GM12892 (cell line): ENCODE measurements at places on chromosomes 16 and 17.

DNA sequence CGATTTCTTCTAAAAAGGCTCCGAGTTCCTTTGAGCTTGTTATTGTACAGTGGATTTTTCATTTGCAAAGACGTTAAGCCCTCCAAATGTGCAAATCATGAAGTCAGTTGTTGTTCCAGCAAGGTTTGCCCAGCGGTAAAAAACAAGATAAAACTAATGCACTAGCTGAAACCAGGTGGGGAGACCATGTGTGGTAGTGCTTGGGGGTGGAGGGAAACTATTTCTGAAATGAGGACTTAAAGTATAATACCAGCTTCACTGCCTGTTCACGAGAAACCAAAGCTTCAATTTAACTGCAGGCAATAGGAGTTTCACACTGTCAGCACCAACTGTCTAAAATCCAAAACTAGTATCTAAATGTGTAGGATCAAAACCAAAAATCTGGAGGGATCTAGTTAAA is 22.3 kb downstream of the SMARCE1 start:
- no peak for DNase-seq

- no peak for DNase-seq
These were observed 223.0 kb downstream of the GSG1L start for GRCh38 chr16:27840311-27841060.

DNA sequence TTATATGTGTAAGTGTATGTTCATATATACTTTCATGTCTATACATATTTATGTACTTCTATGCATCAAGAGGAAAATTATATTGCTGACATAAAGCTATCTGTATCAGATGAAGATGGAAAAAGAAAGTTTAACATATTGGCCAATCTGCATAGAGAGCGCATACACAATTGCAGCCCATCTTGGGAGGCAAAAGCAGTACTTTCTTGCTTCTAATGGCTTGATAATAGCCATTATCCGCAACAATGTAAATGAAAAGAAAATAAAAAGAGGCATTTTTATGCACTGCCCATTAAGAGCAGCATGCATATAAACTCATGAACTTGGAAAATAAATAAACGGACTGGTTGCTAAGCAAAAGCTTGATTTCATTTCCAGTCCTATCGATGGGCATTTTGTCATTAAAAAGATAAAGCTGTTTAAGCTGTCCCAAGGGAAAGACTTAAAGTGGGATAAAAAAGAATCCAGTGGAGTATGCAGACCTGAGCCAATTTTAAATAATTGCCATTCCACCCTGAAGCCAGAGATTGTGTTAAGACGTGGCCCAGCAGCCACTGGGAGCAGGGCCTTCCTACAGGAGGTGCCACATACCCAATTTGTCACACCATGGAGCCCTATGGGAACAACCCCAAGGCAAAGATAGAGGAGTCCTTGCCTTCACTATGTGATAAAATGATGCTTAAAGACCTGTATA is 183.6 kb upstream of the CDH11 start:
- DNase-seq = no peak

DNA sequence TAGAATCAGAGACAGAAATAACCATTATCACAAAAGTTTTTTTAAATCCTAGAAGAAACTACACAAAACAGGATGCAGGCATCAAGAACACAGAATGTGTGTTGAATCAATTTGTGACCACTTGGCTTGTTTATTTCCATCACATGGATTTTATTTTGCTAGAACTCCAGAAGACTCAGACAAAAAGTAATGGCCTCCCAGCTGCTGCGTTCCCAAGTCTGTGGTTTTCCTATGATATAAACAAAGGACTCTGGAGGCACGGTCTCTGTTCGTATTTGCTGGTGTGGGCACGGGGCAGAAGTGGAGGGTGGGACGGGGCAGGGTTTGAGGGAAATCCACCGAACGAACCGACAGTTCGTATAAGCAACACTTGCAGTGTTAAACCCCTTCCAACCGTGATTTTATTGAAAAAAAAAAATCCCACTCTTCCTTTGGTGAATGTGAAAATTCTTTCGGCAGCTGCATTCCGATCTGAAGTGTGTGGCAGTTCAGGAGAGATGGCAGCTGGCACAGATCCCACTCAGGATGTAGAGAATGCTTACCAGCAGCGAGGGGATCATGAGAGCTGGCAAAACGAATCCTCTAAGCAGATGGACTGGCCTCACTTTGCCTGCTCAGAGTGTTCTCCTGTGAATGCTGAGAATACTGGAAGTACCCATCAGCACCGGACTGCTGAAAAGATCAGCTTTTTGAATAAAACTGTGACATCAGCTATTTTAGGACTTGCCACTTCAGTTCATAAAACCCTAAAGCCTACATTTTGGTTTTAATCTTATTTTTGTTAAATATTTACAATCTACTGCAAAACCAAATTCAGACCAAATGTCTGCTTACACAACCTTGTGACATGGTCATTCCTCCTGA is 165.2 kb downstream of the VPS53 start:
- no peak for DNase-seq

- DNase-seq = no peak
These were observed 99.5 kb downstream of the MYO1D start for GRCh38 chr17:32777436-32777835.

DNA sequence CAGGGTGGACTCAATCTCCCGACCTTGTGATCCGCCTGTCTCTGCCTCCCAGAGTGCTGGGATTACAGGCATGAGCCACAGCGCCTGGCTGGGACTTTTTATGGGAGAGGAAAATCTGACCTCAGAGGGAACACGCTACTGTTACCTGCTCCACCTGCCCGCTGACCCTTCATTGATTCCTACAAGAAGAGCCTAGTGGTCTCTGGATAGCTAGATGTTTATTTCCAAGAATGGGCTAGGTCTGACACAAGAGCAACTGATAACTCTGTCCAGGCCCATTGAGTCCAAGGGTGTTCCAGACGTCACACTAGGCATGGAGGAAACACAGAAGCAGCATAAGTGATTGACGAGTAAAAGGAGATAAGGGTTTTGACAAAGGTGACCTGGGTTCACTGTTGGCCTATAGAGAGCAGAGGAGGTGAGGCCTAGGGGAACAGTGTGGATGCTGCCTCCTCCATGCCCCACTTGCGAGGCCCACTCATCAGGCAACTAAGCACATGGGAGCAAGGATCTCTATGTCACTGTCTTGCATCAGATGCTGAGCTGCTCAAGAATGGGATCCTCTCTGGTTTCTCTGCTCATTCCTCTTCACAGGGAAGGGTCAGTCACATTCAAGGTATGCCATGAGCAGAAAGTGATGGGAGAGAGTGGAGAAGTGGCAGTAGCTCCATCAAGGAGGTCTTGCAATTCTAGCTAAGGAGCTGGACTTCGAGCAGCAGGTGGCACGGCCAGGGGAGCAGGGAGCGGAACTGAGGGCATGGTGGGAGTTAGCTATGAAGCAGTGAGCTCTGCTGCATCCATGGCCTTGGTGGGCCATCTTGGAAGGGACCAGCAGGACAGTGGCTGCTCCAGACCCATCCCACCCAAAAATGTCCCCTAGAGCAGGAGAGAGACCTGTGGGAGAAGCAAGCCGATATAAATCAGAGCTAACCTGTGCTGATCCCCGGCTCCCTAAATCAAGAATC is 145.2 kb downstream of the WSCD1 start:
- DNase-seq = no peak

- DNase-seq = no peak
These were observed 8.9 kb upstream of the TIMP2 start for GRCh38 chr17:78933959-78934568.

DNA sequence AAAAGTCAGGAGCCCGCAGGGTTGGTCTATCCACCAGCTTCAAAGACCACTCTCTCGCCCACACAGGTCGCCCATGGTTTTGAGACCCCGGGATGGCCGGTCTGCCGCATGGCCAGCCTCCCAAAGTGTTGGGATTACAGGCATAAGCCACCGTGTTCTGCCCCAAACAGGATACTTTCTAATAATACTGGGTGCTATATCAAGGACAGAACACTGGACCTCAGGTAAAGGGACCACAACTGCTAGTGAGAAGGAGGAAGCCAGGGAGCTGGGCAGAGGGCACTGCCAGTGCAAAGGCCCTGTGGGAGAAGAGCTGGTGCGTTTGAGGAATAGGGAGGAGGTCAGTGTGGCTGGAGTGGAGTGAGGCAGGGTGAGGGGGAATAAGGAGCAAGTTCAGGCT is 34.1 kb downstream of the IL21R start:
- no peak for DNase-seq

- no peak for DNase-seq
These were observed 1.5 kb downstream of the ZNF747 start for GRCh38 chr16:30533146-30533522.

- DNase-seq = no peak
These were observed 41.3 kb downstream of the GRIN2C start for GRCh38 chr17:74818291-74818938.

DNA sequence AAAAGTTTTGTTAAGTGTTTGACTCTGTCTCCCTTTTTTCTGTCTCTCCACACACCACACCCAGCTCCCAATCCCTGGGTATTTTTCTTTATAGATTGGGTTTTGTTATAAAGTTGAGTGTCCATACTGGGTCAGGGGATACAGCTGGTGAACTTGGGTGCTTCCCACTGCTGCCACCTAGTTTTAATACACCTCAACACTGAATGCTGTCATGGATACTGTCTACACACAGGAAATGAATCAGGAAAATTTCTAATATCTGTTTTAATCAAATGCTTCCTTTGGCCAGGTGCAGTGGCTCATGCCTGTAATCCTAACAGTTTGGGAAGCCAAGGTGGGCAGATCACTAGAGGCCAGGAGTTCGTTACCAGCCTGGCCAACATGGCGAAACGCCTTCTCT is 5.3 kb upstream of the TAOK1 start:
- DNase-seq = no peak
